Endothelial cell of umbilical vein (primary cell): ENCODE measurements at places on chromosomes 1 and 21. TPM values are rescaled to one million over a fixed set of nuclear protein-coding genes. Genes with fewer than 3 reads are reported as not detected.
A peak's percentile ranks its signal among the peaks of the same experiment; 100 is the strongest.

- no peaks in the 10 kb centered on the region for H3K36me3 ChIP-seq
- DNase-seq: no peak
- no peak overlapping the region for H3K4me3 ChIP-seq
- peaks cover 5% of the 10 kb centered on the region for H3K4me1 ChIP-seq
- no peaks in the 10 kb centered on the region for H3K27me3 ChIP-seq
- H3K27ac ChIP-seq: no peak overlapping the region
Observed at GRCh38 chr21:31634993-31635392, 24.5 kb upstream of the SOD1 start.

GRCh38 chr1:16076031-16076864 lies 2.8 kb upstream of the FAM131C start:
- H3K27me3 ChIP-seq: no peaks in the 10 kb centered on the region
- H3K4me3 ChIP-seq: no peak overlapping the region
- peak overlapping the region; percentile 38 for H3K27ac ChIP-seq
- no peaks in the 10 kb centered on the region for H3K36me3 ChIP-seq

- no peaks in the 10 kb centered on the region for H3K27me3 ChIP-seq
- DNase-seq: no peak
- H3K4me1 ChIP-seq: peaks cover 9% of the 10 kb centered on the region
- no peak overlapping the region for H3K27ac ChIP-seq
- no peaks in the 10 kb centered on the region for H3K36me3 ChIP-seq
- no peak overlapping the region for H3K4me3 ChIP-seq
Observed at GRCh38 chr1:244365809-244366208, 85.9 kb downstream of the ADSS2 start.

DNA sequence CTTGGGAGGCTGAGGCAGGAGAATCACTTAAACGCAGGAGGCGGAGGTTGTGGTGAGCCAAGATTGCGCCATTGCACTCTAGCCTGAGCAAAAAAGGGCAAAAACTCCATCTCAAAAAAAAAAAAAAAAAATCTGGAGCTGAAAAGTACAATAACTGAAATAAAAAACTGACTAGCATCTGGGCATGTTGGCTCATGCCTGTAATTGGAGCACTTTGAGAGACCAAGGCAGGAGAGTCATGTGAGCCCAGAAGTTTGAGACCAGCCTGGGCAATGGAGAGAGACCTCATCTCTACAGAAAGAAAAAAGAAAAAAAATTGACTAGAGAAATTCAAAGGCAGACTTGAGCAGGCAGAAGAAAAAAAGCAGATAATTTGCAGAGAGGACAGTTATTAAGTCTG lies 18.1 kb downstream of the CLDN19 start:
- H3K27ac ChIP-seq: no peak overlapping the region
- H3K4me1 ChIP-seq: no peaks in the 10 kb centered on the region
- no peak for DNase-seq
- no peaks in the 10 kb centered on the region for H3K36me3 ChIP-seq

GRCh38 chr1:92485381-92486250 lies 1.1 kb downstream of the GFI1 start:
- peak; percentile 20 for DNase-seq
- H3K4me1 ChIP-seq: peaks cover 55% of the 10 kb centered on the region
- no peak overlapping the region for H3K27ac ChIP-seq
- peaks cover 58% of the 10 kb centered on the region for H3K27me3 ChIP-seq

DNA sequence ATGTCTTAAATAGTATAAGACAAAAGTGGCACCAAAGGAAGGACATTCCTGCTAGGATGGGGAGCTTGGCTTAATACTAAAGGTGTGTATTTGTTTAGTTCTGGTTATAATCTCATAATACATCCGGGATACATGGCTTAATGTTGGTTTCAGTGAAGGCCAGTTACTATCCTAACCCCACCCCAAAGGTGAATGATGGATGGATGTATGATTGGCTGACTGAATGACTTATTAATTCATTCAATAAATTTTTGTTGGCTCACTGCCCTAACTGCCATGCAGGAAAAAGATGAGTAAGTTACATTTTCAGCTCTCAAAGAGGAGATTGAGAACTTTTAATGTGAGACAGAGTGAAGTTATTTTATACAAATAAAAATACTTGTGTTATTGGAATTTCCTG lies 52.2 kb downstream of the PHACTR4 start:
- H3K27ac ChIP-seq: peak overlapping the region; percentile 31
- peaks cover 32% of the 10 kb centered on the region for H3K4me1 ChIP-seq
- no peaks in the 10 kb centered on the region for H3K36me3 ChIP-seq

- H3K27me3 ChIP-seq: no peaks in the 10 kb centered on the region
- H3K4me1 ChIP-seq: peaks cover 39% of the 10 kb centered on the region
- no peak overlapping the region for H3K4me3 ChIP-seq
- H3K36me3 ChIP-seq: no peaks in the 10 kb centered on the region
- peak overlapping the region; percentile 45 for H3K27ac ChIP-seq
Observed at GRCh38 chr1:8116894-8117264, 90.8 kb upstream of the ERRFI1 start.

- H3K27ac ChIP-seq: peak overlapping the region; percentile 58
- peak; percentile 57 for DNase-seq
- peaks cover 25% of the 10 kb centered on the region for H3K4me1 ChIP-seq
- H3K4me3 ChIP-seq: no peak overlapping the region
- no peaks in the 10 kb centered on the region for H3K36me3 ChIP-seq
Observed at GRCh38 chr1:94734963-94735901, 84.9 kb upstream of the SLC44A3 start.

GRCh38 chr1:241579434-241579833 lies 47.3 kb downstream of the KMO start:
- no peaks in the 10 kb centered on the region for H3K27me3 ChIP-seq
- no peaks in the 10 kb centered on the region for H3K4me1 ChIP-seq
- H3K36me3 ChIP-seq: no peaks in the 10 kb centered on the region
- no peak overlapping the region for H3K27ac ChIP-seq

DNA sequence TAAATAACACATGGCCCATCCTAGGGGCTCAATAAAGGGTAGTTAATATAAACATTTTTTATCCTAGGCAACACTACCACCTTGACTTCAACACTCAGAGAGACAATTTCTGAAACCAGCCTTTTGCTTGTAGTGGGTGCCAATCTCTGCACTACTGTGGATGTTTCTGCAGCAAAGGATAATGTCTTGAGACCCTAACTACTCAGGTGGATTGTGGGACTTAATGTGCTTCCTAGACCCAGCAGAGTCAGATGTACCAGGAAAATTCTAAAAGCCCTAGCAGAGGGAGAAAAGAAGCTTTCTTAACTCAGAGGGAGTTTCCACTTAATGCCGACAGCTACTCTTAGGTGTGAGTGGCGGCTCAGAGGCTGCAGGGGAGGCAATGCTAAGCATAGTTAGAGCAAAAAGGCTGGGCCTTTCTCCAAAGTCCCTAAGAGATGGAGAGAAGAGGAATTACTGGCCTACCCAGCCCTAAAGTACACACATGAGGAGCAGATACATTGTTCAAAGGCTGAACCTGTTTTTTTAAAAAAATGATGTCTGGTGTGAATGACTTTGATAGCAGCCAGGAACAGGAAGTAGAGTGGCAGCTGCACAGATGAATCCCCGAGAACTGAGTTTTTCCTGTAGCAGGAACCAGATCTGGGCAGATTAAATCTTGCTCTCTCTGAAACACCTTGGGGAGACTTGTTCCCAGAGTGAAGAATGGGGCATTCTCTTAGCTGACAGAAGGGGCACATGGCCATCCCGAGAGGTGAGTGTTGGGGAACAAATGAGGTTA lies 33.5 kb upstream of the ABCD3 start:
- no peak overlapping the region for H3K27ac ChIP-seq
- peaks cover 5% of the 10 kb centered on the region for H3K4me1 ChIP-seq
- H3K4me3 ChIP-seq: no peak overlapping the region
- no peaks in the 10 kb centered on the region for H3K36me3 ChIP-seq
- peaks cover 7% of the 10 kb centered on the region for H3K27me3 ChIP-seq

DNA sequence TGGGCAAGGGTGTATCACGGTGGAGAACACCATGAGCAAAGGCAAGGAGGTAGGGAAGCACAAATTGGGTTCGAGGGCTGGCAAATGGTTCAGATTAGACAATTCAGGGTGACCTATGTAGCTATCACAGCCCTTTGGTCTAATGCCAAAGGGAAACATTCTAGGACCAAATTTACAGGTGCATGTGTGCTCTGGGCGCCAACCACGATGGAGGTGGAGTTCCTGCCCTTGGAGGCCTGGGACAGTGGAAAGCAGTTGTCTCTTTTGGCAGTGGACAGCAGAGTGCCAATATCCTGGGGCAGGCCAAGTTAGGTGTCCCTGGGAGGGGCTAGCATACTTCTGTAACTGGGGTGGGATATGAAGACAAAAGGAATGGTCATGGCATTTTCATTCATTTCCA lies 40.1 kb downstream of the IGFN1 start:
- peaks cover 4% of the 10 kb centered on the region for H3K27me3 ChIP-seq
- no peak overlapping the region for H3K27ac ChIP-seq
- no peak overlapping the region for H3K4me3 ChIP-seq
- no peaks in the 10 kb centered on the region for H3K36me3 ChIP-seq
- H3K4me1 ChIP-seq: no peaks in the 10 kb centered on the region
- no peak for DNase-seq

- H3K36me3 ChIP-seq: no peaks in the 10 kb centered on the region
- H3K4me1 ChIP-seq: no peaks in the 10 kb centered on the region
- H3K27ac ChIP-seq: no peak overlapping the region
- DNase-seq: no peak
Observed at GRCh38 chr1:62245201-62245600, 50.6 kb downstream of the L1TD1 start.

GRCh38 chr1:244216836-244217235 lies 165.8 kb downstream of the ZBTB18 start:
- H3K27me3 ChIP-seq: no peaks in the 10 kb centered on the region
- H3K4me3 ChIP-seq: no peak overlapping the region
- no peak overlapping the region for H3K27ac ChIP-seq

- H3K4me3 ChIP-seq: no peak overlapping the region
- no peaks in the 10 kb centered on the region for H3K36me3 ChIP-seq
- no peaks in the 10 kb centered on the region for H3K27me3 ChIP-seq
- DNase-seq: no peak
- no peak overlapping the region for H3K27ac ChIP-seq
Observed at GRCh38 chr21:40622531-40622930, 224.4 kb downstream of the DSCAM start.

DNA sequence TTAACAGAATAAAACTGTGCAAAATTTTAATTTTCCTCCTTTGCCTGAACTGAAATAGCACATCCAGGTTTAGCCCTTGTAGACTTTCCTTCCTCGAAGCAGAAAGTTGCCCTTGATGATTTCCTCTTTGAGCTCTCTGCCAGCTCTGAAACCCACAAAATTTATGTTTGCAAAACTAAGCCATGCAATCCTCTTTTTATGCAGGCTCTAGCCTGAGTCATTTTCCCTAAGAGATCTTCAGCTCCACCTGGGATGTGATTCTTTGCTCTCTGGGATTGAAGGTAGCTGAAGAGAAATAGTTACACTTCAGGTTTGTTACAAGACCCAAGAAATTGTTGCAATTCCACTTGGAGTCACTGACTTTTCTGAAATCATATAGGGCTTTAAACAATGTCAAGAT lies 1.4 kb upstream of the F3 start:
- DNase-seq: peak; percentile 10
- H3K27ac ChIP-seq: no peak overlapping the region
- no peak overlapping the region for H3K4me3 ChIP-seq
- H3K36me3 ChIP-seq: no peaks in the 10 kb centered on the region
- no peaks in the 10 kb centered on the region for H3K27me3 ChIP-seq

DNA sequence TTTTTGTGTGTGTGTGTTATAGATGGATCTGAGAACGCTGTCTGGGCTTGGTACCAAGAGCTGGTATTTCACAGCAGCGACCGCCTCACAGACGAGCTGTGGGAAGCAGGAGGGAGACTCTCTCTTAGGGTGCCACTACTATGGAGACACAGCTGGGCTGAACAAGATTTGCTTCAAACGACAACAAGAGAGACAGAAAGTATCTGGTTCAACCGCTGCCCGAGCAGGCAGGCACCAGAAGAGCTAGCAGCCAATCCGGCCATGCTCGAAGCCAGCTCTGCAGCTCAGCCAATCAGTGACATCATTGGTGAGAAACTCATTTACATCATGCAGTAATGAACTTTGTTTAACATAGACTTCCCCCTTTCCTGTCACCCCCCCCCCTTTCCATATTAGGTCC lies 341.3 kb downstream of the USP25 start:
- DNase-seq: no peak
- H3K36me3 ChIP-seq: no peaks in the 10 kb centered on the region
- no peak overlapping the region for H3K4me3 ChIP-seq
- H3K27me3 ChIP-seq: no peaks in the 10 kb centered on the region

DNA sequence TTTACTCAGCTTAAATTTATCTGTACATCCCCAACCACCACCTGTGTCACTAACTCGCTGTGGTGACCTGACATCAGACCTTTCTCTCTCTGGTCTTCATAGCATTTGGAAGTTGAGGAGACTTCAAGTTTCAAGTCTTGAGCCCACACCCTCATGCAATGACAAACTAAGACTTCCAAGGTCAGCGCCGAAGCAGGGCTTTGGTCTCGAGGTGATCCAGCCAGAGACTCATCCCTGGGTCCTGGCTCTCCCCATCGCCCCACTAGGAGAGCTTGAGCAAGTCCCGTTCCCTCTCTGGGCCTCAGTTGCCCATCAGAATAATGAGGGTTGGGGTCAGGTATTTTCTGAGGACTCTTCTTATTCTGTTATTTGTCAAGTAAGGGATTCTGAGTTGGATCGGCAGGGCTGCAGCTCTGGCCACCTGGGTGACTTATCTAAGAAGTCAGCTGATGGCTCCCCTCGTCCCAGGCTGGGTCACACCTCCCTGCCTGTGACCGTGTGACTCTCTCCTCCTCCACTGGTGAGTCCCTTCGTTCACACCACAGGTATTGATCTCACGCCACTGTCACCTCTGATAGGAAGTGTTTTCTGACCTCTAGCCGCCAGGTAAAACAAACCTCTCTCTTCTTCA lies 143.7 kb upstream of the RUNX3 start:
- no peaks in the 10 kb centered on the region for H3K36me3 ChIP-seq
- H3K27ac ChIP-seq: no peak overlapping the region
- H3K4me3 ChIP-seq: no peak overlapping the region

- H3K36me3 ChIP-seq: no peaks in the 10 kb centered on the region
- H3K4me1 ChIP-seq: no peaks in the 10 kb centered on the region
- no peak for DNase-seq
Observed at GRCh38 chr1:10444795-10445397, 4.9 kb upstream of the CORT start.

DNA sequence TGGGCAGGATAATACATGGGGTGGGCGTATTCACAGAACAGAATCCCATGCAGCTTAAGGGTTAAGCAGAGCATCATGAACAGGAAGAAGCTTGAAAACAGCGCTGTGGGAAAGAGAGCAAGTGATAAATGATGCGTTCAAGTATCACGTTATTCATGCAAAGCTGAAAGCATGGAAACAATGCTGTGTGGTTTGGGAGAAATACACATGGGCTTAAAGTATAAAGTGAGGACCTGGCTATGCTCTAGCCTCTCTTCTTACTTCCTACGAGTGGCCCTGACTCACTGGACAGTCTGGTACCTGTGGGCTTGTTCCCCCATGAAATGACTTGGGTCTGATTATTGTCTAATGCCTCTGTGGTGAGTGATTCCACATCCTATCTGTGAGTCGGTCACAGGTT lies 25.7 kb downstream of the TMPRSS2 start:
- no peaks in the 10 kb centered on the region for H3K36me3 ChIP-seq
- H3K27ac ChIP-seq: no peak overlapping the region
- H3K4me3 ChIP-seq: no peak overlapping the region
- H3K4me1 ChIP-seq: no peaks in the 10 kb centered on the region
- DNase-seq: no peak

- H3K4me3 ChIP-seq: no peak overlapping the region
- no peak overlapping the region for H3K27ac ChIP-seq
- peaks cover 92% of the 10 kb centered on the region for H3K27me3 ChIP-seq
- H3K36me3 ChIP-seq: no peaks in the 10 kb centered on the region
Observed at GRCh38 chr1:90837420-90837819, 120.3 kb upstream of the BARHL2 start.

CA6 gene
- not detected in 2 replicates for polyA plus RNA-seq

HSD11B1 gene
- polyA plus RNA-seq: not detected in 2 replicates

RNU1-3 gene
- under 0.01 and 206 TPM in 2 replicates for polyA plus RNA-seq

OR2G6 gene
- not detected in 2 replicates for polyA plus RNA-seq

HJV gene
- polyA plus RNA-seq: not detected in 2 replicates

STIL gene
- 8.5 and 10.3 TPM in 2 replicates for polyA plus RNA-seq

OVAAL gene
- 0.04 TPM in 1 of 2 replicates, not detected in the other for polyA plus RNA-seq
